ENCODE measurements at places on chromosomes 16 and 17. TPM values are rescaled to one million over a fixed set of nuclear protein-coding genes. Genes with fewer than 3 reads are reported as not detected.
A peak's percentile ranks its signal among the peaks of the same experiment; 100 is the strongest.

The MPV17L gene
- polyA plus RNA-seq = 13.1 TPM

DNA sequence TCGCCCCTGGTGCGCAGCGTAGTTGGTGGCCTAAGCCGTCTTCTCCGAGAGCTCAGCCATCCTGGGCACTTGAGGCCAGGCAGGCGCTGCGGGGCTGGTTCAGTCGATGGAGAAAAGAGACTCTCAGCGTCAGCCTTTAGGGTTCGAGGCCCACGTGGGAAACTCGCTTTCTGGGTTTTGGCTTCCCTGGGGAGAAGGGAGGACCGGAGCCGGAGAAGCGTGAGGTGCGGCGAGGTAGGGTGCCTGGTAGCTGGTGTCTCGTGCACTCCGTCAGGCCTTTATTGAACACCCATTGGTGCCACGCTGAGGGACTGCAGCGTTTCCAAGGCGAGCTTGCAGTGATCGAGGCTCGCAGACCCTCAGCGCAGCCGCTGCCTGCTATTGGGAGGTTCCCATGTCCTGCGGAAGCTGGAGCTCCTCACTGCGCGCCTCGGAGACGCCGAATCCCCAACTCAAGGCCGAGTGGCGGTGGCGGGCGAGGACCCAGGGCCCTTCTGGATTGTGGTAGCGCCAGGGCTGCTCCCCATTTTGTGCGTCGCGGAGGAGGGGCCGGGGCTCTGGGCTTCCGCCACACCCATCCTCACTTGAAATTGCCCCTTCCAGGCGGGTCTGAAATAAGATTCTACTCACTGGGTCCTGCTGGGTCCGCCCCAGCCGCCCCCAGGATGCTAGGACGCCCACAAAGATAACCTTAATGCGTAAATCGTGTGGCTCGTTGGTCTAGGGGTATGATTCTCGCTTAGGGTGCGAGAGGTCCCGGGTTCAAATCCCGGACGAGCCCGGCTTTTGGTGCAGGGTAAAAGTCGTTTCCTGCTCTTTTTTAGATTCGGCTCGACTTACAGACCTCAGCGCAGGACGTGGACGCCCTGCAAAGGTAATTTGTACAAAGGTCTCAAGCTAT is 1.2 kb downstream of the OR1F1 start:
- no peak for DNase-seq

The CD300H gene
- polyA plus RNA-seq = not detected

GRCh38 chr16:69526831-69527655 is 38.7 kb upstream of the NFAT5 start:
- DNase-seq = no peak

DNA sequence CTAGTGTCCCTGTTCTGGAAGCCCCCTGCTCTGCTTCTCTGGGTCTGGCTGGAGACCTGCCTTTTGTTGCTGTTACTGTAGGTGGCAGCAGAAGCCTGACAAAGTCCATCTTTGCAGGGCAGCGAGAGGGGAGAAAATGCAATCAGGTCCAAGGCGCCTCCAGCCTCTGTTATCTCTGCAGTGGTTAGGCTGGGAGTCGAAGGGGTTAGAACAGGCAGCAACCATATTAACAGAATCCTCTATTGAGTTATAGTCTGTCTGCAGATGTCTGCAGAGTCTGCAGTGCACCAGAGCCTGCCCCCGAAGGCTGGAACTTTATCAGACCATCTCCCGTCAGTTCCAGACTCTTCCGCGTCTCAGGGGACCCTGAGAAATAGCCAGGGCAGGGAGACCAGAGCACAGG is 404.9 kb upstream of the EEF2KMT start:
- peak; percentile 12 for DNase-seq

The CNTNAP4 gene
- 0.28 TPM for polyA plus RNA-seq

DNA sequence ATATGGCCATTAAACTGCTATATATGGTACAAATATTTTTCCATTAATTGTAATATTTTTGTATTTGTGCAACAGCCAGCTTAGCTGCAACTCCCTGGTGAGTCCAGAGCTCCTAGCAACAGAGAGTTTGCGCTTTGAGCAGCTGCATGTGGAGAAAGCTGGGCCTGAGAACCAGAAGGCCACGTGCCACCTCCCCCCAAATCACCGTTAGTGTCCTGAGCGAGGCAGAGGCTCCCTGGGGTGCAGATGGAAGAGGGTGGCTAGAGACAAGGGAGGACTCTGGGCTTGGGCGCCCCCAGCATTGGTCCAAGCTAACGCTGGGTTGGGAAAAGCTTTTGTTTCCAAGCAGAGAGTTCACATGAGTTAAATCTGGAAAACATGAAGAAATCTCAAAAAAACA is 41.6 kb downstream of the HSBP1 start:
- DNase-seq = no peak
